Colonic mucosa (tissue), 4 donors: ENCODE measurements at places on chromosomes 12 and 14. TPM values are rescaled to one million over a fixed set of nuclear protein-coding genes. Genes with fewer than 3 reads are reported as not detected.

- DNase-seq: no peak
These were observed 88.7 kb downstream of the PPP2R5E start for GRCh38 chr14:63454436-63454835.

- no peak for DNase-seq
These were observed 974.1 kb downstream of the TMTC2 start for GRCh38 chr12:83660727-83661358.

Gene CD163
- 14.4 TPM for total RNA-seq

GRCh38 chr14:66231820-66232219, 254.4 kb upstream of the CCDC196 start:
- no peak for DNase-seq

DNA sequence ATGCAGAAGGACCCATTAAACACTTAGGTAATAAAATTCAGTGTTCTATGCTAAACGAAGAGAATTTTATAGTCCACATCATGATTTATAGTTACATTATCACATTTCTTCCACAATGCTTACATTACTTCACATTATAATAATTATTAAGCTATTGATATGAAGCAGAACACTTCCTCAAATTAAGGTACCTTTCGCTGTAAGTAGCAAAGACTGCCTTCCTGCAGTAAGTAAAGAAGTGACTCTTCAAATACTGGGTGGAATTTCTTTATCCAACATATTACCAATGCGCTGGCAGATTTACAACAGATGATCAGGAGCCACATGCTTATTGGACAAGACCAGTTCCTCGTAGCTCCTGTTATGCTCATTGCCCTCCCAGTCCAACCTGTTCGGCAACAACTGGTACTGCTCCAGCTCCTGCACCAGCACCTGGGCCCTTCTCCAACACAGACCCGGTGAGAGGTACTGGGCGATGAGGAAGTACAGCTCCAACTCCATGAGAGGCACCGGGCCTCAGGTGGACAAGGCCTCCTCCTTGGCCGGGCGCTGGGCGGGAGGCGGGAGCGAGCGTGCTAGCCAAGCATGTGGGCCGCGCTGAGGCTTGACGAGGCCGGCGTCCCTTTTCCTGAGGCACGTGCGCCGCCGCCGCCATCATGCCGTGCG, 210.7 kb upstream of the ATP2B1 start:
- peak; percentile 44 for DNase-seq

DNA sequence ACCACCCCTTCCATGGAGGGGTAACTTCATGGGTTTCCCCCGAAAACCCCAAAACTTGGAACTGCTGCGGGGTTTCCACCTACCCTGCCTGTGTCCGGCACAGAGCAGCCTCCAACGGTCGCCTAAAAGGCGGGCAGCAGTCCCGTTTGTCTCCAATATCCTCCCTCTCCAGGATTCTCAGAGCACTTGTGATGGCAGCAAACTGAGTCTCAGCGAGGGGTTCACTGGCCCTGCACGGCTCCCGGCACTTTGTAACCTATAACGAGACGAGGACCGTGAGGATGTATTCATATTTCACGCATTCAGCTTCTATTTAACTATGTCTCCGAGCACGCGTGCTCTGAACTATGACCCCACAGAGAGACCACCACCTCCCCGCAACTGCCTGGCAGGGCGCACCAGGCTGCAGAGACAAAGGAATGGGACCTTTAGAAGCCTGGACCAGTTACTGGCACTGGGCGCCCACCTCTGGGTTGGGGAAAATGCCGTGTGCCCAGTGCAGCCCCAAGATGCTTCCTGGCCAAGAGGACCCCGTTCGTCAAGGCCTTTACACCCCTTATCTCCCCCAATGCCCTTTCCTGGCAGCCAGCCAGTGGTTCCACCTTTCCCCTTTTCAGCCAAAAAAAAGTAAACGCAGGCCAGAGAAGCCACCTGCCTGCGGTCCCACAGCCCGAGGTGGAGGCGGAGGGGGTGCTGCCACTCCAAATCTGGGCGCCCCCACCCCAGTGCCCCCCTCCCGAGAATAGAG, 173.1 kb upstream of the RTL1 start:
- peak; percentile 12 for DNase-seq

Gene SERPINA3
- 5.7 TPM for total RNA-seq

DNA sequence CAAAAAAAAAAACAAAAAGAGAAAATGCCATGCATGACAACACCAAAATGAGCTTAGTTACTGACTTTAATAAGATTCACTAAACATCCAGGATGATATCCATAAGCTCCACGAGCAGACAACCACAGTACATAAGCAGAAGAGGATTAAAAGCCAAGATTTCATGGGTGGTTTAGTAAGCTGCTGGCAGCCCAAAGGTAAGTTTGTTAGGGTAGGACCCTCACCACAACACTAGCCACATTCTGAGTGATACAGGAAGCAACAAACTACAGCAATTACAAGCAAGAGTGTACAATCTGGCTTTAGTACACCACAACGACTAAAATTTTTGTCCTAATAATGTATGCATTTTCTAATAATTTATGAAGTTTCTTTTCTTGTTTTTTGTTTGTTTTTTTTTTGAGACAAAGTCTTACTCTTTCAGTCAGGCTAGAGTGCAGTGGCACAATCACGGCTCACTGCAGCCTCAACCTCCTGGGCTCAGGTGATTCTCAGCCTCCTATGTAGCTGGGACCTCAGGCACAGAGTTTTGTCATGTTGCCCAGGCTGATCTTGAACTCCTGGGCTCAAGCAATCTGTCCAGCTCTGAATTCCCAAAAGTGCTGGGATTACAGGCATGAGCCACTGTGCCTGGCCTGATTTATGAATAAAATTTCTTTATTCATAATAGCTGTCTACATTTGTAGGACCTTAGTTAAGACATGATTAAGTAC, 221.4 kb downstream of the MED13L start:
- no peak for DNase-seq

- no peak for DNase-seq
These were observed 7.9 kb upstream of the KRT86 start for GRCh38 chr12:52266514-52266913.

DNA sequence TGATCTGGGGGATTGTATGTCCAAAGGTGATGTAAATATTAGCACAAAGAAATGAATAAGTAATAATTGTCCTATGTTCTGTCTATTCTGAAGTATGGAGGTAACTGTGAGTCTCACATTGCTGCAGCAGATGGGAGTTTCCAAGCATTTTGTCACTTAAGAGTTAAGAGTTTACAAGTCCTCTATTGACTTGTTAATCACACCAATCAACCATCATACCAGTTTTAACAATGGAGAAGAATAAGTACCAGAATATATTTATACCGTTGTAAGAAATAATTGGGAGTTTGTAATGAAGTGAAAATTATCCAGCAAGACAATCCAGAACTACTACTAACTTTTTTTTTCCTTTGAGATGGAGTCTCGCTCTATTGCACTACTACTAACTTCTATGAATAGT, 139.1 kb downstream of the MDGA2 start:
- no peak for DNase-seq

DNA sequence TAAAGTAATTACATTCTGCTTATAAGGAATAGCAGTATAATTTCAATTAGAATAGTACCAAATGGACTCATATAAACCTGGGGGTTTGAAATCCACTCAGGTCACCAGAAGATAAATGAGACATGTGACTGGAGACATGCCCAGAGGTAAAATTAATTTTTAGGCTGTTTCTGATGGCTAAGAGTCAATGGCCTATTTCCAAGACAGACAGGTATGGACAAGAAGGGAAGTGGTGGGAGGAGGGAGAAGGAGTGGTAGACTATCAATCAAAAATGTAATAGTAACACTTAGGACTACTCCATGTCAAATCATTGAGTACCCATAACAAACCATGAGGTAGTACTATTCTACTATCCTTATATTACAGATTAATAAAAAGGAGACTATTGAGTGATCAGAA, 544.0 kb downstream of the GALC start:
- no peak for DNase-seq
